NCI-H82 (cell line): ENCODE measurements at places on chromosomes 12 and 14.

- DNase-seq, result no peak
Measured at GRCh38 chr12:7160183-7160582, 29.3 kb upstream of the PEX5 start.

DNA sequence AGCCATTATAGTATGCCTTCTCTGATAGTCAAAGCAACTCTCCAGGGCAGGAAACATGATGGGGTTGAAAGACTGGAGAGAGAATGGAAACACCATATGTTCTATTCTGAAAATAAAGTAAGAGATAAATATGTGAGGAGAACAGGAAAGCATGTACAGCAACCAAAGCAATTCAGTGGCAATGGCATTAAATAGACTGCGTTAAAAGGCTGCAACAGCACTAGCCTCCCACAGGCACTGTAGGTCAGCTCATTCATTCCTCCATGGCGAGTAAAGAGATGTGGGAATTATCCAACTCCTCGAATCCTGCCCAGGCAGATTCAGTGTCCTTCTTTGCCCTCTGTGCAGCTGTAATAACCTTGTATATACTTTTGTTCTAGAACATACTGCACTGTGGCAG lies 43.8 kb downstream of the ANO6 start:
- no peak for DNase-seq

DNA sequence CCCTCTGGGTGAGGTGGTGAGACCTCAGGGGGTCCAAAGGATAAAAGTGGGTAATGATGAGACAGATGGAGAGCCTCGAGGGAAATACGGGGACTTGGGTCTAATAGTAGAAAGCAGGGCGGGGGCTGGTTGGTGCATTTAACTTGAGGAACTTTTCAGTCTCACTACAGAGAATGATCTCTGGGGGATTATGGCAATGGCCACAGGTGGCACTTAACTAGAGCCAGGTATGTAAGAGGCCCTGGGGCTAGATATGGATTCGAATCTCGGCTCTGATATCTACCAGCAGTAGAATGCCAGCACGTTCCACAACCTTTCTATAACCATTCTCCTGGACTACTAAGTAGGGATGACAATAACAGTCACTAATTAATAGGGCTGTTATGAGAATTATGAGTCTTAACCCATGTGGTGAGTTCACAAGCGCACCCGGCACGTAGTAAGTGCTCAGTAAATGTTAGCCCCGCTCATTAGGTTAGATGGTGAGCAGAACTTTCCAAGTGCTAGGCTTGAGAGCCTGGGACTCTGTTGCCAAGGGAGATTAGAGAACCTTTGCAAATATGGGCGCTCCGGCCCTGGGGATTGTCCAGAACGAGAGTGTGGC lies 888 bp upstream of the PLXNC1 start:
- no peak for DNase-seq

- no peak for DNase-seq
Measured at GRCh38 chr12:10663869-10664268, 10.0 kb downstream of the STYK1 start.

DNA sequence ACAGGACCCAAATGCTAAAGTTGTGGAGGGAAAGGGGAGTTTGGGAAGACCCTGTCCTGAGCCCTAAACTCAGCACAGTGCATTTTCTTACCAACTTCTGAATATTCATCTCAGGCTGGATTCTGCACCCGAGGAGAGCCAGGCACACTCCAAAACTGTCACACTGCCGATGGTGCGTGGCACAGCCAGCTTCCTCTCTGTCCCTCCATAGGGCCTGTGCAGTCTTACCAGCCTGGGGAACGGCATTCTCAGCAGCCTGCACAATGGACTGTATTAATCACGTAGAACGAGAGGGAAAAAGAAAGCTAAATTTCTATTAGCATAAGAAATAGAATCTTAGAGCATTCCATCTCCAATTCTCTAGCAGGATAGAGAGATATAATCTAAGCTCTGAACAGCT lies 71.3 kb upstream of the GPATCH2L start:
- DNase-seq, result no peak

- no peak for DNase-seq
Measured at GRCh38 chr12:106039646-106040404, 98.9 kb downstream of the NUAK1 start.

DNA sequence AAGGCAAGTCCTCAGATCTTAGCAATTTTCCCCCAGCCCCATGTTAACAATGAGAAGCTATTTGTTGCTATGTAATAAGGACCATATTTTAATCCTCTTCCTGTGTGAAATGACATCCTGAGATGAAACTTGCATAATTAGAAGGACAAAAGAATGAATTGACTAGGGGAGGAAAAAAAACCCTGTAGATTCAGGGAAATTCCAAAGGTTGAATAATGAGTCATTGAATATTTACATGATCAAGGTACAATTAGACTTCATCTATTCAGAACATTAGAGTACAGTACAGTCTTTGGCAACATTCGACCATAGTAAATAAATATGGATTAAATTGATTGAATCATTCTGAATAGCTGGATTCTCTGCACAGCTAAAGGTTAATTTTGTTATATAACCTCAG lies 9.4 kb downstream of the MYBPC1 start:
- no peak for DNase-seq

DNA sequence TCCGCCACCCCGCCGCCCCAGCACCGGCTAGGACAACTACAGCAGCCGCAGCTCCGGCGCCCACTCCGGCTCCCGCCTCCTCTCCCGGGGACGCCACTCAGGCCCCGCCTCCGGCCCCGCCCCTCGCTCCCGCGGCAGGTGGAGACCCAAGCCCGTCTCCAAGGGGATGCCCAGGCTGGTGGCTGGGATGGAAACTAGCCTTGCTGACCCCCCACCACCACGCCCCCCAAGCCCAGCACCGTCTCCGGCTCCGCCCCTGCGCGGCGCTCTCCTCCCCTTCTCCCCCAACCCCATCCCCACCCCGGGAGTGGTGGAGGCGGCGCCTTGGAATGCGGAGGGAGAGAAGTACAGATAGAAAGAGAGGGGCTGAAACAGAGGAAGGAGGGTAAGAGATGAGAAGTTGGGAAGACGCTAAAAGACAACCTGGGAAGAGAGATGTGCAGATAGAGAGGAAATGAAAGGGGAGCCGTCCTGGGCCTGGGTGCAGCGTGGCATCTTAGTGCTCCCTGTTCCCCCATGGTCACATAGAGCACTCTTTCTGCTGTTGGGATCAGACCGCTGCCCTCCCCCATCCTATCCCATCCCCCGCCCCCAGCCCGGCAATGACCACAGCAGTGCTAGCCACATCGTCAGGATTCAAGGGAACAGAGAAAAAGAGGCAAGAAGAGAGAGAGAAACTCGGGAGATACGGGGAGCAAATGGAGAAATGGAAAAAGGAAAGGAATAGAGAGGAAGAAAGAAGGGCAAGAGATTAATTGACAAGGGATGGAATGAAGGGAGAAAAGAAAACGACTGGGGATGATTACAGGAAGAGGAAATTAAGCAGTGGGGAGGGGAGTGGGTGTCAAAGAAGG lies at the start of gene ITGA7:
Gene ITGA7 (minus strand): TSS at position 64 of the 854 bp plus-strand sequence. CDS start 222 bp downstream, outside the sequence.
- DNase-seq, result peak; percentile 83

DNA sequence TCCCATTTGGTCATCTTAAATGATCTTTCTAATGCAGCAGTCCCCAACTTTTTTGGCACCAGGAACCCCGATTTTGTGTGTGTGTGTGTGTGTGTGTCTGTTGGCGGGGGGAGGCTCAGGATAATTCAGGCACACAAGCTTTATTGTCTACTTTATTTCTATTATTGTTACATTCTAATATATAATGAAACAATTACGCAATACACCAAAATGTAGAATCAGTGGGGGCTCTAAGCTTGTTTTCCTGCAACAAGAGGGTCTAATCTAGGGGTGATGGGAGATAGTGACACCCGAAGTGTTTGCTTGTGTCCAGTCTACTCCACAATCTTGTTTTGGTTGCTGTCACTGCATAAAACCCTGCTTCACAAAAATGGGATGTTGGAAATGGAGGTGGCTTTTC lies 621.1 kb upstream of the LRFN5 start:
- no peak for DNase-seq

DNA sequence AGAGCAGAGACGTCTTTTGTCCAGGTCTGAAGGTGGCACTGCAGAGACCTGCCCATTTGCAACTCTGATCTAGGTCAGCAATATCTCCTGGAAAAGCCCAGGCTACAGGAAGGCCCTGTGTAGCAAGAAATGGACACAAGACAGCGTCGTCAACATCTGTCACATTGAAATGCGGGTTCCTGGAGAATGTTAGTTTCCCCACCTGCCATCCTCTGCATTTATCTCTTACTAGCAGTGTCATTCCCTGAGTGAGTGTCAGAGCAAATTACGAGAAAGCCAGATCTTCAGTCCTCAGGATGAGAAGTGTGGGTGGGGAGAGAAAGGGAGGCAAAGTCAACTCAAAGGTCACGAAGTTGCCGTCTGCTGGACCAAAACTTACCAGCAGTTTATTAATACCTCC lies 27.4 kb upstream of the FLVCR2 start:
- no peak for DNase-seq

DNA sequence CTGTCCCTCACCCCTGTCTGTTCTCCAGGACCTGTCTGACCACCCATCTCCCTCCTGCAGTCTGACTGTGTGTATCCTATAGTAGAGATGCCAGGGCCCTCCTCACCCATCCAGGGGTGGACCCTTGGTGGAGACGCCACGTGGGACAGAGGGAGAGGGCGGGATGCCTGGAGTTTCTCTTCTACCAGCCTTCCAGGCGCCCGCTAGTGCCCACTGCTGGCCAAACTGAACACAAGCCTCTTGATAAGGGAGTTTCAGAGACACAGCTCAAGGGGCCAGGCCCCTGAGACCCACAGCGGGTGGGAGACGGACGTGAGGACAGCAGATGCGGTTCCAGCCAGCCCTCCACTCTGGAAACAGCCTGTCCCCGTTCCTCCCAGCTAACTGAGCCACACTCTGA lies 147.3 kb downstream of the RBM19 start:
- DNase-seq, result peak; percentile 56

DNA sequence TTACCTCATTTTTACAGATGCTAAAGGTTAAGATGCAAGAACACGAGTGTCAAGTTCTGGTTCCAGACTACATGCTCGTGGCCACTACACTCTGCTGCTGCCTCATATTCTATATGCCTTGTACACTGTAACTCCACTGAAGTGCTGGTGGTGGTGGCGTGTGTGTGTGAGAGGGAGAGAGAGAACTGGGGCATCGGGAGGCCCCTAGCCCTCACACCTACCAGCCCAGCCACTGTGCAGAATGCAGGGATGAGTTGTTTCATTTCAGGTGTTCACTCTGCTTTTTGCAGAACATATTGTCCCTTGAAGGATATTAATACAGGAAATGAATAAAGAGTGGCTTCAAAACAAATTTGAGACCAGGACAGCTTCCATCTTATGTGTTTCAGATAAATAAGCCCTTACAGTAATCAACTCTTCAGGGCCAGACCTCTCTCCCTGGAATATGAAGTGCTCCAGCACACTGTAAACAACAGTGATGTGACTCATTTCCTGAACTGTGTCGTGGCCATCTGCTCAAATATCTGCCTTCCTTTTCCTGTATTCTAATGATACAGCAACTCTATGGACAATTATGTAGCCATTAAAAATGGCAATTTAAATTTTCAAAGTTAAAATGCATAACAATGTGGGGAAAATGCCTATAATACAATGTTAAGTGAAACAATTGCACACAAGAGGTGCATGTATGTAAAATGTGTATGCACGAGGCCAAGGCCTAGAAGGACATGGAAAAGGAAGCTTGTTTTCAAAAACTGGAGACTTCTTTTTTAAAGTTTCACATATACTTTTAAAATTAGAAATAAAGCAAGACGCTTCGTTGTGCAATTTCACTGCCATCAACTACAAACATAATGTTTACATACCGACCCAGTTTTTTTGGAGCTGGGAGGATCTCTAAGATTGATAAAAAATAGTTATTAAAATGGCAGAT lies 215.4 kb downstream of the PELI2 start:
- peak; percentile 65 for DNase-seq

GRCh38 chr14:57533214-57533613 lies 39.6 kb upstream of the CCDC198 start:
- peak; percentile 94 for DNase-seq

GRCh38 chr12:94889445-94890210 lies 113.9 kb downstream of the NDUFA12 start:
- peak; percentile 64 for DNase-seq

GRCh38 chr12:106633451-106633823 lies 50.6 kb downstream of the RFX4 start:
- DNase-seq, result no peak

DNA sequence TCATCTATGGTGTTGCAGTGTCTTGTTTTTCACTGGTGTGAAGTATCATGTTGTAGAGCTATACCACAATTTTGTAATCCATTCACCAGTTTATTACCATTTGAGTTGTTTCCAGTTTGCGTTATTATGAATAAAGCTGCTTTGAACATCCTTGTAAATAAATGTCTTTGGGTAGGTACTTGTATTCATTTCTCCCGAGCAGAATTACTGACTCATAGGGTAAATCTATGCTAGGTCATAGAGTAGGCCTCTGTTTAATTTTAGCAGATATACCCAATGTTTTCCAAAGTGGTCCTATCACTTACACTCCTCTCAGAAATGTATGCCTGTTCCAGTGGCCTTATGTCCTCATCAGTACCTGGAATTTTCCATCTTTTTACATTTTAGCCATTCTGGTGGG lies 6.6 kb upstream of the GOLGA5 start:
- no peak for DNase-seq

DNA sequence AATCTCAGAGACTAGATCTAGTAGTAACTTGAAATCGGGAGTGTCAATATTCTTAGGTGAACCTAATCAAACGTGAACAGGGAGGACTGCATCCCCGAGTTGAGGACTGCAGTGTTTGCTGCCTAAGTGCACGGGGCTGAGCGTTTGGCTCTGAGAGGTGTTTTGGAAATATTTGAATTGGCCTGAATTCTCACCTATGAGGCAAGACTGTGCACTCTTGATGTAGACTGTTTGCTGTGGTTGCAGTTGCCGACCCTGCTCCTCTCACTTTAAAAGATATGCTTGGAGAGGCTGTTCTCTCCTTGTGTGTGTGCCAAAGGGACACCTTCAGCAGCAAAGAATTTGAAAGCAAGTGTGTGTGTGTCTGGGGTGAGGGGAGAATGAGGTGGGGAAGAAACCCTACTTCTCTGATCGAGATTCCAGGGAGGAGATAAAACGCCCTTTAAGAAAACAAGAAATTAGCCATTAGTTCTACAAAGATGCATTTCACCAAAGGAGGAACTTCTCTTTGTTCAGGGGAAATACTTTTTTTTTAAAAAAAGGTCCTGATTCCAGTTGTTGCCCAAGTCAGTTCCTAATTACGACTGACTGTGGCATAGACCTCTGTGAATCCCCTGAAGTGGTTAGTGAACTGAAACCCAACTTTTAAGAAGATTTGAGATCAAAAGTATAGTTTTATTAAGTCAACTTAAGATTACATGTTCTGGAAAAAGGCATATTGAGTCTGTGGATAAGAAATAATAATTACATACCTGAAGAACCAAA lies 106.6 kb downstream of the DYRK2 start:
- DNase-seq, result no peak

DNA sequence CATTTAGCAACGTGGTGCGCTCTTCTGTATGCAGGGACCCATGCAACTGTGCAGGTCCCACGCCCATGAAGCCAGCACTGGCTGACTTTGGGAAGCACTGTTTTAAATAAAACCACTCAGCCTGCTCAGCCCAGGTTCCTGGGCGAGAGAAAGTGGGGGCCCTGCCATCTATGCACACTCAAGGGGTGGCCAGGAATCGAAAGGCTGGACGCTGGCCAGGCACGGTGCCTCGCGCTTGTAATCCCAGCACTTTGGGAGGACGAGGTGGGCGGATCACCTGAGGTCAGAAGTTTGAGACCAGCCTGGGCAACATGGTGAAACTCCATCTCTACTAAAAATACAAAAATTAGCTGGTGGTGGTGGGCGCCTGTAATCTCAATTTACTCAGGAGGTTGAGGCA lies 179.9 kb upstream of the TBX3 start:
- DNase-seq, result no peak

- no peak for DNase-seq
Measured at GRCh38 chr14:69673104-69673503, 61.7 kb downstream of the SUSD6 start.
